ENCODE measurements at places on chromosomes 4 and X.

DNA sequence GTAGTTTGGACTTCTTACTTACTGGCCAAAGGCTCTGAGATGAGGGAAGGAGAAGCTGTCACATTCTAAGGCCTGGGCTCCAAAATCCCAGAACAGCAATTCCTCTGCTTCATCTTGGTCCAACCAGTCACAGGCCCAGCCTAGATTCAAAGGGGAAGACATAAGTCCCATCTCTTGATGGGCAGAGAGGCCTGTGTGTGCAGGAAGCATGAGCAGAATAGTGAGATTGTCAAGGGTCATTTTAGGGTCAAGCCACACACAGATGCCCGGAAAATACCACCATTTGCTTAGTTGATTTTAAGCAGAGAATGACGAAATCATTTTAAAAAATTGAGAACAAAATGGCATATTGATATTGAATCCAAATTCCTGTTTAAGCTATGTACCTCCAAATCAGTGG is 580.9 kb upstream of the ZFP42 start:
- DNase-seq: no peak

GRCh38 chrX:147478899-147479298 is 432.8 kb upstream of the FMR1 start:
- DNase-seq: no peak

DNA sequence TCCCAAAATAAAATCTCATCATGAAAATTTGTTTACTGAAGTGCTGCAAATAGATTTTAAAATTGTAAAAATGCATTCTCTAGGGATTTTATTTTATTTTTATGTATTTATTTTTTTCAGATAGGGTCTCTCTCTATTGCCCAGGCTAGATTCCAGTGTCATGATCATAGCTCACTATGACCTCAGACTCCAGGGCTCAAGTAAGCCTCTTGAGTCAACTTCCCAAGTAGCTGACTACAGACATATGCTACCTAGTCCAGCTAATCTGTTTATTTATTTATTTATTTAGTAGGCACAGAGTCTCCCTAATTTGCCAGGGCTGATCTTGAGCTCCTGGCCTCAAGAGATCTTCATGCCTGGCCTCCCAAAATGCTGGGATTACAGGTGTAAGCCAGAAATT is 317.7 kb upstream of the ANXA10 start:
- DNase-seq: no peak

DNA sequence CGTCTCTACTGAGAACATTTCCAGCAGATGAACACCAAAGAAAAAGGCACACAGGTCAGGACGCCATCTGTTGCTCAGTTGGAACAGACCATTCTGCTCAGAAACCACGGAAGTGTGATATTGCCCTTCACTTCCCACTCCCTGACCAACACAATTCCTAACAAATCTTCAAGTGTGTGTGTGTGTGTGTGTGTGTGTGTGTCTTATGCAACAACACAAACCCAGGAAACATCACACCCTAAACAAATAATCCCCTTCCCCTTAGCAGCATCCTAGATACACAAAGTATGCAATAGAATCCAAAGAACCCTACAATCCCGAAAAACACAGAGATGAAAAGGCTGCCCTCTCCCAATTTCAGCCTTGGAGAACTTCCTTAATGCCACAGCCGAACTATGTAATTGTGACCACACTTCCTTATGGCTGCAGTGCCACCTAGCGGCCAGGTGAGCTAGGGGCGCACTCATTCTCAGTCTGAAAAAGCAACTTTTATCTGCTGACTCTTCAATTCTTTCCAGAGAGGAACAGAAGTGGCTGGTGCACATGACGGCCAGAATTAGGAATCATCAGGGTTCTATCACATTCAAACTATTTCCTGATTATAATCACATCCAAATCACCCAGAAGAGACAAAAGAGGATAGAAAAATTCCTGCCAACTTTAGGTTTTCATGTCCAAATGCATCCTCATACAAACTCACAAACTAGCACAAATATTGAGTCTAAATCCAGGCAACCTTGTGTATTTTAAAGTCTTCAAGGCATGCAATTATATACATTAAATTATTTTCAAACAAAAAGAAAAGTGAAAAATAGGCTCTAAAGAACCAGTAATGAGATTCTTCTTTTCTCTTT is 164.9 kb downstream of the DHX15 start:
- peak; percentile 41 for DNase-seq

DNA sequence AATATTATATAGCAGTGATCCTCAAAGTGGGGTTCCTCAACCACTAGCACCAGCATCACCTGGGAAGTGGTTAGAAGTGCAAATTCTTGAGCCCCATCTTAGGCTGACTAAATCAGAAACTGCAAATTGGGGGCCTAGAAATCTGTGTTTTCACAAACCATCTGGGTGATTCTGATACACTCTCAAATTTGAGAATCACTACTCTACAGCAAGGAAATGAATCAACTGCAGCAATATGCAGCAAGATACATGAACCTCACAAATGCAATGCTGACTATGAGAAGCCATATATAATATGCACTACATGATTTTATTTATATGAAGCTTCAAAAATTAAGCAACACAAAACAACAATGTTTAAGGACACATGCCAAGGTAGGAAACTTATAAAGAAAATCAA is 36.2 kb upstream of the IRS4 start:
- DNase-seq: no peak

DNA sequence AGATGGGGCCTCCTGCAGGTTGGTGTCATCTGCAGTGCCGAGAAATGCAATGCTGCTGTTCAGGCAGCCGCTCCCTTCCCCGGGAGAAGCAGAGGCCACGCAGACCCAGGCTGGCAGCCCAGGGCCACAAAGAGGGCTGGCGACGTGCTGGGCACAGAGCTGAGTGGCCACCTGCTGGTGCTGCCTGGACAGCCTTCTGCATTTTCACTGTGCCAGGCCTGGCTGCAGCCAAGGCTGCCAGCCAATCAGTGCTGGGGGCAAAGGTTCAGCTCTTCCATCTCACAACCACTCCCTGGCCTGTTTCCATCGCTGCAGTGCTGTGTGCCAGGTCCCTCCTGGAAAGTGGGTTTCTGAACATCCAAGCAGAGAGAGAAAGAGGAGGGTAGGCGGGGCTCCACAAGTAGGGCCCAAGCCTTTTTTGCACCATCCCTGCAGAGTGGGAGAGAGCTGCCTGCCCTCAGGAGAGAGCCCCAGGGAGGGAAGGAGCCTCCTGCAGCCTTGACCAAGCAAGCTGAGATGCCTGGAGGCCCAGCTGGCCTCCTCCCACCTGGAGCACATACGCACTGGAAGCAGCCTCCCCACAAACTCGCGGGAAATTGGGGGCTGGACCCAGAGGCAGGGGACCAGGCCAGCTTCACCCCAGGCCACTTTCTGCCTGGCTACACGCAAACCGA is 20.1 kb downstream of the ADRA2C start:
- DNase-seq: no peak

DNA sequence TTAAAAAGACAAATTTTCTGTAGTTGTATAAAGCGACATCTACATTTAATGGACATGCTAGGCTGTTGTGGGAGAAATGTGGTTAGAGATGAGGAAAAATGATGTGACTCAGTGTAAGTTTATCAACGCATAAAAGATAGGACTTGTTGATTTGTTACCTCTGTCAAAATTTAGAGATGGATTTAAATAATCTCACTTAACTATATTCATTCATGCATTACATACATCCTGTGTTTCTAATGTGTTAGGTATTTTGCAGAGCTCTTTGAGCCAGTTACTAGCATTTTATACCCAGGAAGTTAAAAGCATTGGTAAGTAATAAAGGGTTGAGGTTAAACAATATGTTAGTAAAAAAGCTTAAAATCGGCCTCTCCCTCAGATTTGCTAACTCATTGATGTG is 34.3 kb downstream of the METAP1 start:
- no peak for DNase-seq

- DNase-seq: no peak
Observed at GRCh38 chr4:142983065-142983464, 137.0 kb upstream of the INPP4B start.

DNA sequence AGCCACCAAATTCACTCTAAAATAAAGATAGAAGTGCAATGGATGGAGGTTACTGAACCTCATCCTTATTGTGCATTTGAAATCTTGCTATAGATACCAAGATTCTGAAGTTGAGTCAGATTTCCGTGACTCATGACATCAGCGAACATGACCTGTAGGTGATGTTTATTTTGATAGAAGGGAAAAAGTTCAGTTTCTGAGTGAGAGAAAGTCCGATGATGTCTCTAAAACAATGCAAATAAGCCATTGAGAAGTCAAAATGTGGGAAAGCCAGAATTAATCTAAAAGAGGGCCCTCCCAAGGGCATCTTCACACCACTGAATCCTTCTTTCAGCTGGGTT is 20.0 kb downstream of the PHOX2B start:
- no peak for DNase-seq

GRCh38 chr4:53592122-53592521 is 836 bp upstream of the LNX1 start:
- no peak for DNase-seq

DNA sequence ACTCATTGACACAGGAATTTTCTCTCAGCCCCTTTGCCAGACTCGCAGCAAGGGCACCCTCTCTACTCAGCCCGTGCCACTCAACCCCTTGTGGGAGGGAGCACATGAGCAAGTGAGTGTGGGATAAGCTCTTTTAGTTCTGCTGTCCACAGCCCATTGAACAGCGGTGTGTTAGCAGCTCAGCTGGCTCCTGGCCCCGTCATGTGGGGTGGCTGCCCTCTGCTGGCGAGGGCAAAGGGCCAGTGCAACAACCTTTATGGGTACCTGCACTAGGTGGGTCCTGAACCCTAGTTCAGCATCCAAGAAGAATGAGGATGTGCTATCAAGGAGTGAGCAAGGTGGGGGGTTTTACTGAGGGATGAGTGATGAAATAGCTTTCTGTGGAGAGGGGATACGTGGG is 85.0 kb upstream of the ZNF81 start:
- DNase-seq: no peak

All from activated CD4-positive, CD25-positive, alpha-beta regulatory T cell treated with anti-CD3 and anti-CD28 coated beads, Interleukin-2, amount 50 U/mL, for 16 hours (primary cell).